ENCODE measurements at places on chromosomes 4 and X.

DNA sequence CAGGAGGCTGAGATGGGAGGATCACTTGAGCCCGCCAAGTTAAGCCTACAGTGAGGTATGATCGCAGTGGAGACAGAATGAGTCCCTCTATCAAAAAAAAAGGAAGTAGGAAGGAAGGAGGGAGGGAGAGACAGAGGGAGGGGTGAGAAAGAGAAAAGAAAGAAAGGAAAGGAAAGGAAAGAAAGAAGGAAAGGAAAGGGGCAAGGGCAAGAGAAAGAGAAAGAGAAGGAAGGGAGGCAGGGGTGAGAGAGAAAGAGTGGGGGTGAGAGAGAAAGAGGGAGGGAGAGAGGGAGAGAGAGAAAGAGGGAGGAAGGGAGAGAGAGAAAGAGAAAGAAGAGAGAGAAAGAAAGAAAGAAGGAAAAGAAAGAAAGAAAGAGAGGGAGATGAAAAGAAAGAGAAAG, 13.2 kb downstream of the ELF2 start:
- no peak for DNase-seq

GRCh38 chr4:38188631-38189101, 228.5 kb downstream of the PTTG2 start:
- DNase-seq: no peak

- no peak for DNase-seq
Measured at GRCh38 chr4:53315300-53315699, 50.6 kb downstream of the SCFD2 start.

GRCh38 chr4:127261476-127261875, 371.3 kb upstream of the INTU start:
- DNase-seq: no peak

DNA sequence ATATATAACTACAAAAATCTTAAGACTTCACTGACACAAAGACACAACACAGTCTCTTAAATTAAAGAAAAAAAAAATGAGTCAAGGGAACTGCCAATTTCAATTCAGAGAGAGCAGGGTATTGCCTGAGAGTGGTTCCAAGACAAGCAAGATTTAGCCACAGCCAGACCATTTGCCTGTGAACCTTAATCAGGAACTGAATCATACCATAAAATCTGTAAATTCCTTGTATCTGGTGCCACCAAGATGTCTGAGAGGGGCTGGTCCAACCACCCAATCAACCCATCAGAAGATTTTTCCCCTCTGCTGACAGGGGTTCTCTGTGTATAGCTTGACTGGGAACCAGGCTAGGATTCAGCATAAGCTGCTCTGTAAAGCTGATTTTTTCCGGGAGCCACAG, 159.2 kb downstream of the CPEB2 start:
- DNase-seq: no peak

- DNase-seq: no peak
Measured at GRCh38 chr4:22313976-22314375, 201.9 kb downstream of the ADGRA3 start.

DNA sequence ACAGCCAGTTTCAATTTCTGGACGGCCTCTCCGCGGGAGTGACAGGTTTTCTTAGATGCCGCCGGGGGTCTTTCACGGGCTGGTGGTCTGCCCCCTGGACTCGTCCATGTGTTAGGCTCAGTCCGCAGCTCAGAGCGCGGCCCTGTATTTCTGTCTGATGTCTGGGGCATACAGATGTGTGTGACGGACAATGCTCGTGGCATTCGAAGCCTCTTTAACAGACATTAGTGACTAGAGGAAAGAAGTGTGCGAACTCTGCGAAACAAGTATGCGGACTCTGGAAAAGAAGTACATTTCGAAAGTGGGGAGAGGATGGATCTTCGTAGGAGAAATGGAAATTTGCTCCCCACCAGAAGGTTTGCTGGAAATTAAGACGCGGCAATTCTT, 793 bp upstream of the DCUN1D4 start:
- no peak for DNase-seq

- DNase-seq: no peak
Measured at GRCh38 chr4:2449511-2450392, 19.2 kb upstream of the RNF4 start.

DNA sequence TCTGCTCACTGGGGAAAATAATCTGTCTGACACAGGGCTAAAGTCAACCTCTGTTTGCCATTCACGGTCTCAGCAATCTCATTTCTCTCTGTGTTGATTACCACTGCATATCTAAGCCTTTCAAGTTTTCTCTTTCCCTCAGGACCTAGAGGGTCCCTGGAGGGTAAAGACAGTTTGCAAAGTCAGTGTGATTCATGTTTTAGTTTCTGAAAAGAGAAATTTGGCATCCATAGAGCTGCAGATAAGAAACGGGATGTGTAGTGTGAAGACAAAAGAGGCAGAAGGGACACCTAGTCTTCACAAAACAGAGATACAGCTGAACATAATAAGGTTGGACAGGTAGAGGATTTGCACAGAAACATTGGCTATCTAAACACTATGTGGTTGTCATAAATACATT, 34.5 kb upstream of the KDR start:
- no peak for DNase-seq

GRCh38 chr4:117324851-117325491, 239.6 kb upstream of the TRAM1L1 start:
- DNase-seq: no peak

GRCh38 chr4:52864793-52865192, 2.7 kb downstream of the RASL11B start:
- no peak for DNase-seq

- no peak for DNase-seq
Measured at GRCh38 chrX:153593811-153594500, 5.0 kb downstream of the CCNQ start.

DNA sequence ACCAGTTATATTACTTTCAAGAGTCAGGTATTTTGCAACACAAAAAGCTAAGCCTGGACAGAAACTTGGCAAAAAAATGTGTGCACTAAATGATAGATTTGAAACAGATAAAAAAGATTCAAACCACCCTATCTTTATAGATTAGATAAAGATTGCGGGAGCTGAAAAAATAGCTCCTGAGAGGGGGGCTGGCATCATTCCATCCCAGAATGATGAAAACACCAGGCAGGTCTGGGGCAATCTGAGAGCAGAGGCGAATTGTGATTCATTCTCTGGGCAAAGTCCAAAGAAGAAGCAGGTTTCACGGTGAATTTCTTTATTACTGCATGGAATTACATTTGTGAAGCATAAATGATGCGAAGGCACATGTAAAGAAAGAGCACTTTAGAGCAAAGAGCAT, 168.5 kb upstream of the DMD start:
- no peak for DNase-seq

GRCh38 chr4:119498527-119498926, 130.1 kb downstream of the PDE5A start:
- no peak for DNase-seq

GRCh38 chr4:97851115-97851514, 292.2 kb downstream of the STPG2 start:
- no peak for DNase-seq

DNA sequence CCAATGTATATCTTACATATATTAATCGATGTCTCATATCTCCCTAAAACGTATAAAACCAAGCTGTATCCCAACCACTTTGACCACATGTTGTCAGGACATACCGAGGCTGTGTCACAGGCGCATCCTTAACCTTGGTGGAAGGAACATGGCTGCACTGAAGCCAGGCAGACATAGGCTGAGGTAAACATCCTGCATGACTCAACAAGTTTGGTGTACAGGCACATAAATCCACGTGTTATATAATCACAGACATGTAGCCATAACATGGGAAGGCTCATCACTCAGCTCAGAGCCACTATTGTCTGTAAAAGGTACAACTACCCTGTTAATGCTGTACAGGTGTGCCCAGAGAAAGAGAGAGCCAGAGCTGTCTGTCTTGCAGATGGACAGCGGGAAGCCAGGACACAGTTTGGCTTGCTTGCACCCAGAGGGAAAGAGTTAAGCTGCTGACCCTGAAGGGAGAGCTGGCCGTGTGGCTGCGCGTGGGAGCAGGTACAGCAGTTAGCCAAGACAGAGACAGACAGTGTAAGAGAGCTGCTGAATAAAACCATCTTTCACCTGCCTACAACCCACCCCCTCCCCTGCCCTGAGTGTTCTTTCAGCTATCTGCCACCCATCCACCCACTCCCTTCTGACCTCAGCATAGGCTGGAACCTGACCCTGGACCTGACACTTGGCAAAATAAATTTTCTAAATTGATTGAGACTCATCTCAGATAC, 22.3 kb upstream of the ZBTB33 start:
- DNase-seq: no peak

- no peak for DNase-seq
Measured at GRCh38 chrX:55008571-55009358, 8.6 kb downstream of the APEX2 start.

Data from hematopoietic multipotent progenitor cell treated with erythropoietin and hydrocortisone succinate and interleukin-3 and kit ligand, for 17 days (in vitro differentiated cells).